ENCODE measurements at places on chromosomes 7 and 10. TPM values are rescaled to one million over a fixed set of nuclear protein-coding genes. Genes with fewer than 3 reads are reported as not detected.

The TRIM73 gene
- total RNA-seq, result 14.8 TPM

DNA sequence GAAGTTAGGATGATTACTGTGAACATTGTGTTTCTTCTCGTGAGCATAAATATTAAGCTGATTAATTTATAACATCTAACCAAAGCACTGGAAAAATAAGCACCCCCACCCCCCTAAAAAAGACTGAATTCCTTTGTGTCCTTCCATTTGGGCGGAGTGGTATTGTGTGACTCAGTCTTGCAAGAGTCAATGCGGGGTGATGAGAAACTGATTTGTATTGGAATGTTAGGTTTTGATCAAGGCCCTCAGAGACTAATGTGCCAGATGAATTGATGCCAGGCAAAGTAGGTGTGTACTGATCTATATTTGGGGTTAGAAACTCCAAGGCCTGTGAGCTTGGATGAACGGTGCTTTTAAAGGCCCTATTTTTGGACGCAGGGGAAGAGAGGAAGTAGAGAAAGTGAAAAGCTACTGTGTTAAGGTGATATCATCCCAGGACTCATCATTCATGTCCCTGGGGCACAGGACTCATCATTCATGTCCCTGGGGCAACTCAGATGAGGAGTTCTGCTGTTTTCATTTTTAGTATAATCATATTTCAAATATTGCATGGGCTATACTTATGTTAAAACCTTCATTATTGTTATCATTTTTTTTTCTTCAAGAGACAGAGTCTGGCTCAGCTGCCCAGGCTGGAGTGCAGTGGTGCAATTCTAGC is 61.3 kb upstream of the PTN start:
- DNase-seq, result no peak

DNA sequence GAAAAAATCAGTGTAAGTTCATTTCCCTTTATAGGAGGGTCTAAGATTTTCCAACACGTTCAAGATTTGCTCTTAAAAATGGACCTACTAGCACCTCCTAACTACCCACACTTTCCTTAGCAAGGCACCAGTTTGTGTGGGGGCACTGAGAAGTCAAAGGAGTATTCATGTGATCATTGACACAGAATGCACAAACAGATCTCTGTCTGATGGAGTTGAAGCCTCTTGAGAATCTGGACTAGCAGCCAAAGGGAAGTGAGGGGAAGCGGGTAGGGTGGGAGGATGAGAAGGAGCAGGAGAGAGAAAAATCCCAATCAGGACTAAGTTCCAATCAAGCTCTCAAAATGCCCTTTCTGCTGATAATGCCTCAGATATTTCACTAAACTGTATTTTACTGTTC is 4.1 kb downstream of the MMS19 start:
- no peak for DNase-seq

DNA sequence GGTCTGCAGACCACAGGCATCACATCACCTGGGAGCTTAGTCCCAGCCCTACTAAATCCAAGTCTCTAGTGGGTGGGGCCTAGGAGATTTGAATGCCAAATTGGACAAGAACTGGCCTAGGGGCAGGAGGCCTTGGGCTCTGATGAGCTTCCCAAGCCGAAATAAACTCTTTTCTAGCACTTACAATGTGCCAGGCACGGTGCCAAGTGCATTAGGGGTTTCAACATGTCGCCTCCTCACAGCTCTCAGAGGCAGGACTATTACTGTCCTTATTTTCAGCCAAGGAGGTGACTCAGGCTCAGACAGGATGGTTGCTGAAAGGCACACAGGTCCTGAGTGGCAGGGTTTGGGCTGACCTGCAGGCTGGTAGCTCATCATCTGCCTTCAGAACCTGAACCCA is 9.2 kb upstream of the CPA1 start:
- DNase-seq, result no peak

DNA sequence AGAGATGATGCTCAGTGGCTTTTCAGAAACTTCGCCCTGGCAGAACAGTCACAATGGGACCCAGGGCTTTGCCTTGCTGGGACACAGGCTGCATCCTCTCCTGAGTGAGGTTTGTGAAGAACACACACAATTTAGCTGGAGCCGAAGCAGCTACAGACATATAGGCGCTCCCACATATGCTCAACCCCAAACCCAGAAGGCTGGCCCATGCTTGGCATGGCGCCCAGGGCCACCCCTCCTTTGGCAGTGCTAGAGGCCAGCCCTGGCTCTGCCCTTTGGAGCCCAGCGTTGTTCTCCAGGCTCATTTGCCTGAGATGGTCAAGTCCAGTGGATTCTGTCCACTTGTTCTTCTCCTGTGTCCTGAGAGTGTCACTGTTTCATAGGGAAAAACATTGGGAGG is 94.4 kb downstream of the WDFY4 start:
- no peak for DNase-seq

DNA sequence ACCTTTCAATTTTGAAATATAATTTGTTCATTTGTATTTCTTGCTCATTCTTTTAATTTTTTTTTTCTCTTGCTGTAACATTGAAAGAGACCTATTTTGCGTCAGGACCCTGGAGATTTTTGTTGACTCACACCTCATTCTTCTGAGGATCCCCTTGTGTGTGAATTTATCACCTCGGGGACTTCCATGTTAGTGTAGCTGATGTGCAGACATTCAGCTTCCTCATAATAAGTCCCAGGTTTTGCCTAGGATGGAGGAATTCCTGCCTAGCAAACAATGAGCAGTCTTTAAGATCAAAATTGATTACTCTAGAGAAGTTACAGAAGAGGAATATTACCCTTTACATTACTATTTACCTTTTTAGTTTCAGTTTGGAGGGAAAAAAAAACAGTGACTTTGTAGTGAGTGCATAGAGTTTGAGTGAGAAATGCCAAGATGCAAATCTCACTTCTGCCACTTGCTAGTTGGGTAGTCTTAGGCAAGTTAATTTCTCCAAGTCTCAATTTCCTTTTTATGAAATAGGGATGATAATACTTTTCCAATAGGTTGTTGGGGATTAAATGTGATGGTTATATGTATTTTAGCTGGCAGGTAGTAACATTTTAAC is 14.3 kb downstream of the TES start:
- DNase-seq, result no peak

The MLXIPL gene
- total RNA-seq, result 456 TPM

The ALOX5 gene
- total RNA-seq, result 35.5 TPM

- no peak for DNase-seq
These were observed 188.9 kb downstream of the ARHGAP12 start for GRCh38 chr10:31739711-31740110.

DNA sequence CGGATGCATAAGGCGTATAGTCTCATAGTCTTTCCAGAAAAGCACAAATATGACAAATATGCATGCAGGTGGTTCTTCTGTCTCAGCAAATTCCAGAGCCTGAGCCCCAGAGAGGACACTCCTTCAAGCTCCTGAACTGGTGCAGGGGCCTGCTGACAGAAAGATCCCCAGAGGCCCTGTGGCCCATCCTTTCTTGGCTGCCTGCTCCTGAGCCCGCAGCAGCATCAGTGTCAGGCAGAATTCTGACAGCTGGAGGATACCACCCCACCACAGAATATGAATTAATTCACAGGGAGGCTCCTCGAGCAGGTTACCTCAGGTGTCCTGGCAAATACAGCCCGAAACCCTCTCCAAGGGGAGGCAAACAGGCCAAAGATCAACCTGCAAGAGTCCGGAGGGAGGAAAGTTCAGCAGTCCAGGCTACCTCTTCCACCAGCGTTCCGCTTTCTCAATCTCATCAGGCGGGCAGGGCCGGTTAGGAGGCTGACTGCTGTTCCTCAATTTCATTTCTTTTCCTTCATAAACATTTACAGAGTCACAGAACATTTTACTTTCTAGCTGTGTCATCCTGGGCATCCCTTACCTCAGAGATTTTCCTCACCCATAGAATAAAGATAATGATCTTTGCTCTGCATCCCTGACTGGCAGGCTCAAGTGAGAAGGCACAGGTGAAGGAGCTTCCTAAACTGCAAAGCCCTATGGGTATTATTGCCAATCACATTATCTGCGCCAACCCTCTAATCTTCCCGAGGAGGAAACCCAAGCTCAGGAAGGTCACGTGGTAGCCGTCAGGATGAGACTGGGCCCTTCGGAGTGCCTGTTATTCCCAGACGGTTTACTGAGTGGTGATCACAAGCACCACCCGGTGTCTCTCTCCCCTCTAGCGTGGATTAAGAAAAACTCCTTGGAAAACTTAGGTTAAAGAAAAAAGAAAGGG is 1.4 kb downstream of the DNAJB12 start:
- no peak for DNase-seq
